ENCODE measurements at places on chromosomes 4 and X.

DNA sequence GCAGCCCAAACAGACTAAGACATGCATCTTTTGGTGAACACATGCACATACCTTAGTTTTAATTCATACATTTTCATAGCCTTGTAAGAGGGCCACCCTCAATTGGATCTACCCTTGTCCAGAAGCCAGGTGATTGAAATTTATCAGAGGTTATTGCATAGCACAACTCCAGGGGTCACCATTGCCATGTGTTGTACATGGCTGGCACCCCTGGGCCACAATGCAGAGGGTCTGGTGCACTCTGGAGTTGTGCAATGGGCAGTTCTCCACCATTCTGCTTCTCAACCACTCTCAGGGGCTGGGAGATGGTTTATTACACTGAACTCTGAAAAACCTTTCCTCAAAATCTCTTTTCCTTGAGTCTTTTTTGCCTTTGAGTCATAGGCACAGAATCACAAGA is 184.4 kb upstream of the CXorf66 start:
- no peak for DNase-seq

GRCh38 chrX:63959975-63960374 is 175.0 kb upstream of the ARHGEF9 start:
- no peak for DNase-seq

DNA sequence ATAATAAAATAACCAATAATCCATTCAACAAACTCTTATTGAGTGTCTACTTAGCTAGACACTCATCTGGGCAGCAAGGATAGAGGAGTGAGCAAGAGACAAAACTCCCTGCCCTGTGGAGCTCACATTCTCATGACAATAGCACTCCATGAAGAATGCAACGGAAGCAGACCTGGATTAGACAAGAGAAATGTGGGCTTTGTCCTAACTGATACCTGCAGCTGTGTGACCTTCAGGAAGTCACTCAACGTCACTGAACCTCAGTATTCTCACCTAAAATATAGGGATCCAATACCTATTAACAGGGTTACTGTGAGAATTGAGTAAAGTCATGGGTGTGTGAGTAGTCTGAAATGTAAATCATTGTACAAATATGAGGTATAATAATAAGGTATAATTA is 61.2 kb downstream of the NDNF start:
- no peak for DNase-seq

DNA sequence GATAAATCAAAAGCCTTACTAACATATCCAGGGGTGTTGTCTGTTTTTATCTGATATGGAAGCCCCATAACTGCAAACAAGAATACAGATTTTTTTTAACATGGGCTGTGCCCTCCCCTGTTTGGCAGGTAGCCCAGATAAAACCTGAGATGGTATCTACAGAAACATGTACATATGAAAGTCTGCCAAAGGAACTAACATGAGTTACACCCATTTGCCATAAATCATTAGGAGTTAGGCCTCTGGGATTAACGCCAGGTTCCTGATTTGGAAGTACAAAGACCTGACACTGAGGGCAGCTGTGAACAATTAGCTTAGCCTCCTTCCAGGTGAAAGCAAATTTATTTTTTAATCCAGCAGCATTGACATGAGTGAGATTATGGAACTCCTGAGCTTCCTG is 264.3 kb downstream of the TECRL start:
- no peak for DNase-seq

DNA sequence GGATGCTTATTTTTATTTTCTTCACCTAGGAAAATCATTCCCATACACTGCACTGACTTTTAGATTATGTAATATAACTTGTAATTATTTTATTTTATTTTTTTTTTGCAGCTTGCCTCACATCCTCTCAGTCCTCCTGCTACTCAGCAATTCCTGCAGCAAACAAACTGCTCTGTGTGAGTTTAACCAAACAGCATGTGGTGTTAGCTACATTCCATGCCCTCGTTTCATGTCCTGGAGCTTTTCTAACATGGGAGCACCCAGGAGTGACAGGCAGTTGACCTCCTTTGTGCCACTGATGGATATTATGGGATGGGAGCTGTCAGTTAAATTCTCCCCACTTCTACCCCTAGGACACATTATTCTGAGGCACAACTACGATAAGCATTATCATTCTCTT is 24.8 kb downstream of the CXCL1 start:
- no peak for DNase-seq

DNA sequence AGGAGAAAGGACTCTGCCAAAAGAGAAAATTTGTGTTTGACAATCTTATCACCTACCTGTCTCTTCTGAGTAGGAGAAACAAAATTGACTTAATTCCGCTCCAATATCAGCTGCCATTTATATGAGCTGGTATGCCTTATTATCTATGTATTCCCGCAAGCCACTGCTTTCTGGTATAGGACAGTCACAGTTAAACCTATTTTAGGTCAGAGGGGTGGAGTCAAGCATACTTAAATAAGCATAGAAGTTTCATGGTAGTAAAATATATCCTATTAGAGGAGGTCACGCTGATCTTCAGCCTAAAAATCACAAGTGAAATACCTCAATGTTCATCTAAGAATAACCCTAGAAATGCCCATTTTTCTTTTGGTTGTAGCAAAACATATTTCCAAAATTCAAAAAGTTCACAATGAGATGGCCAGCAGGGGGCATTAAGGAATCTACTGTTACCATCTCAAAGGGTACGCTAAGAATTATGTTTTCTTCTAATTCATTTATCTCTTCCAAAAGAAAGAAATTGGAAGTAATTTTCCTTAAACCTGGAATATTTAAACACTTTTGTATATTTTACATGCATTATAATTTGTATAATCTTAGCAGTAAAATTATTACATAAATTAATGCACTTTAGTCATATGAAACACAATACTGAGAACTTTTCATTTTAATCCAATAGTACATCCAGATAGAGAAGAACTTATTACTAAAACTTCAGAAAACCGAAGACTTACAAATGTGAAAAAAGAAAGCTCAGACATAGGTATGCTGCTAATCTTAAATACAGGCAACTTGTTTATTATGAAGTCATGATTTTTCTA is 10.5 kb downstream of the PPAT start:
- DNase-seq = no peak

DNA sequence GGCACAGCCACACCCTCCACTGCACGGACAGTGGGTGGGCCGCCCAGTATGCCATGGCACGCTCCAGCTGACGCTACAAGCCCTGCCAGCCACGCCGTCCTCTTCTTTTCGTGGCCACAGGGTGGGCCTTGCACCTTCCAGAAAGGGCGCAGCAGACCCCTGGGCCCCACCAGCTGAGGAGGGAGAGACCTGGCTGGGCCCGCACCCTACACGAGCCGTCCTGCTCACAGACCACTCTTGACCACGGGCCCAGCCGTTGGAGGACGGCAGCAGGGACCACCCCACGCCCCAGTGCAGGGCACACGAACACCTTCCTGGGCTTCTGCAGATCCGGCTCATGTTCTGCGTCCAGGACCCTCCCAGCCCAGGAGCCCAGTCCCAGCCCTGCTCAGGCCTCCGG is 27.1 kb downstream of the FAM53A start:
- DNase-seq = no peak

DNA sequence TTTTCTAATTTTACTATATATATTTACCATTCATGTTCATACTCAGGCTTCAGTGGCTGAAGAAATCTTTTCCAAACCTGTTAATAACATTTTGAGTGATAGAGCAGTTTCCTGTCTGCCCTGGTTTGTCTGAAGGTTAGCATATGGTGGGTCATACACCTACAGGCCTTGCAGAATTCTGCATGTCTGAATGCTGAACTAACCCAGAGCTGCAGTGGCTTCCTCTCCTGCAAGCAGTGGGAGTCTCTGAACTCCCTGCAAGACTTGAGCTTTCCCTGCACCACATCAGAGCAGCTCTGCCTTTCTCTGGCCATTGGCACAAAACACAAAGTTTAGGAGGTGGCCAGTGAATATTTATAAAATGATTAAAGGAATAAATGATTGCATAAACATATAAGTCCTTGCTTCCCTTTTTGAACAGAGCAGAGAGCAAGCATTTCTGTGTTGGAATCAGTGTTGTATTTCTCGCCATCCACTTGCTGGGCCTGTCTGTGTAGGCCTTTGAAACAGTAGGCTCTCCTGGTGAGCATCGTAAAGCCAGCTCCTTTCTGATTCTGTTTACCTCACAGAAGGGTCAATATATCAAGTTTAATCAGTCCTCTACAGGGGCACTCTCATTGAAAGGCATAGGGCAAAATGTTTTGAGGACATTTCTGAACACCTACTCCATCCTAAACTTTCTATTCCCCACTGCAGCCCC is 15.0 kb upstream of the UNC5C start:
- no peak for DNase-seq

DNA sequence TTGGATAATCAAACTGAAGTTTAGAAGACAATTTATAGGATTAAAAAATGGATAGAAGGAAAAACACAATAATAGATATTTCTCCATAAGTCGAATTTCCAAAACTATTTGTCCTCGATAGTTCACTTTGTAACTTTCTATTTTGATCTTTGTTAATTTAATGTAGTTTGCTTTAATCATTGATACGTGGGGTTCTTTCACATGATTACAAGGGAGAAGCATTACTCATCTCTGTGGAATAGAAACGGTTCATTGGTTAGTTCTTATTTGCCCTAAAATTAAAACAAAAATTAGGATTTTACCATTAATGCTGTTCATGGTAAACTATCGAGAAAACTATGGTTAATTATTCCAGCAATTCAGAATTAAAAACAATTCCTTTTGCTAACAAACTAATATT is 2.1 kb downstream of the TET2 start:
- no peak for DNase-seq

DNA sequence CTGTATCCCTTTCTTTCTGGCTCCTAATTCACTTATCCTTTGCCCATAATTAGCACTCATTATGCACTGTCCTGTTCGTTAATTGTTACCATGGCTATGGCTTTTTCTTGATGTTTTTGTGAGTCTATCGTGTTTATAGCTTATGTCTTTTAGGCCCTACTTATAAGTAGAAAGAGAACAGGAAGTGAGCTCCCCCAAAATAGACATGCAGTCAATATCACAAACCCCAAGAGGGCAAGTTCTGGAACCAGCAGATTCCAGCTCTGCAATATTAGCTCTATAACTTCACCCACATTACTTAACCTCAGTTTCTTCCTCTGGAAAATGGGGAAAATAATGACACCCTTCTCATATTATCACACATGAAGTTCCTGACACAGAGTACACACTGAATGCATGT is 7.4 kb upstream of the HS3ST1 start:
- DNase-seq = no peak

DNA sequence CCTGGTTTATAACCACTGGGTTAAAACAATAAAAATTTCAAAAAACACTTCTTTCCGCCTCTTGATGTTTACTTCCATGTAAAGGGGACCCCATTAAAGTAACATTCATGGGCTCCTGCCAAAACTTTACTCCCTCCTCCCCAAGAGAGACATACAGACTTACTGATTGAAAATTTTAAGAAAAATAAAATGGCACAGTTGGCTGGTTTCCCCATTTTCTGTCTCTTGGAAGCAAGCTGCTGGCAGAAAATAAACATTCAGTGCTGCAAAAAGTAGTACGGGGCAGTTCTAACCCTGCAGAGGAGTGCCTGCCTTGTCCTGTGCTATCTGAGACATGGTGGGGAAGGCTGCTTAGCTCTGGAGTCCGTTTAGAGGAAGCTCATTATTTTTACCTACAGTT is 187.3 kb upstream of the INTU start:
- DNase-seq = no peak

- no peak for DNase-seq
Measured at GRCh38 chr4:159451006-159451405, 348.1 kb downstream of the RAPGEF2 start.

DNA sequence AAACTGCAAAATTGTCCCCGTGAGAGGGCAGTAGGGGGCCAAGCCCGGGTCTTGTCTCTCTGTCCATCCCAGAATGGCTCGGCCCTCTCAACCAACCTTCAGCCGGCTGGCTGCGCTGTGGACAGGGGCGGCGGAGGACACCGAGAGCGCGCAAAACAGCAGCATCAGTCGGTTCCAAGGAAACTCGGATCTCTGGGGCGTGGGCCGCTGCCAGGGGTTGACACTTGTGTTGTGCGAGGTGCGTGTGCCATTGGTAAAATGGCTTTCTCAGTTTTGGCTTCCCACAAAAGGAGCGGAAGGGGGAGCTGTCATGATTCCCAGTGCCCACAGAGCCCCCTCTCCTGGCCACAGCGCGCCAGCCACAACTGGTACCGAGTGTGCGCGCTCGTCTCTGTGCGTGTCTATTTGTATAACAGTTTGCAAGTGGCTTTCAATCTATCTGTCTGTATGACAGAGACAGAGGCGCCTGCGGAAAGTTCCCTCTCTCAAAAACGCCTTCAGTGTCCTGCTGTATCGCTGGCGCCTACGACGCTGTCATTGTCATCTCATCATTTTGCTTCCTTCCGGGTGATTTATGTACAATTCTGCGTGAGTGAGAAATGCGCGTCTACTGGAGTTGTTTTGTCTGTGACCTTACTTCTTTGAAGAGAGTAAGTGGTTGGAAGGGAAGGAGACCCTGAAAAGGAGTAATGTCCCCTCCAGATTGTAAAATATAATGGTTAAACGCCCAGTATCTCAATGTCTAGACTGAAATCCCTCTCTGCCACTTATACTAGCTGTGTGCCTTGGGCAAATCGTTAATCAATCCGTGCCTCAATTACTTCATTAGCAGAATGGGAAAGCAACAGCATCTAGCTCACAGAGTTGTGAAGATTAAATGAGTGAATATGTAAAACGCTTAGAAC is 1.8 kb downstream of the DKK2 start:
- no peak for DNase-seq

GRCh38 chrX:84634201-84634782 is 132.0 kb upstream of the HDX start:
- DNase-seq = no peak

DNA sequence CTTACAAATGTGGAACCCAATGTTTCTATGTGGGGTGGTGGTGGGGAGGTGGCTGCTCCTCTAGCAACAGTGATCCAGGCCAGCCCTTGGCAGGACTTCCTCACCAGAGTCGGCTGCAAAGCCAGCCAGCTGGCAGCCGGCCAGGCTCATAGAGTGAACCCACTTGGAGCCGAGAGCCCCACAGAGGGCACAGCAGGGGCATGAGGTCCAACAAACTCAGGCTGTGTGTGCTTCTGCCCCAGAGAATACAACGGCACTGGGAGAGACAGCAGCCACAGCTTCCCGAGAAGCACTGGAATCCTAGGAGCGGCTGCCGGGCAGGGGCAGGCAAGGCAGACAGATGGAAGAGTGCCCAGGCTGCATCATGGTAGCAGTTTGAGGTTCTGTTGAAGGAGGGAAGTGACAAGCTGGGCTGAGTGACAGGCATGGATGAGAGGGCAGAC is 23.5 kb upstream of the SOWAHD start:
- DNase-seq = no peak
